Stimulated activated CD8-positive, alpha-beta memory T cell treated with anti-CD3 and anti-CD28 coated beads, Interleukin-7, amount 100 ng/mL, for 1 hour (primary cell): ENCODE measurements at places on chromosomes 7 and 10.

- DNase-seq, result no peak
These were observed 13.8 kb downstream of the LRRN3 start for GRCh38 chr7:111104710-111105109.

GRCh38 chr7:146146831-146147486 is 30.4 kb downstream of the CNTNAP2 start:
- no peak for DNase-seq

- no peak for DNase-seq
These were observed 67.7 kb downstream of the TACR2 start for GRCh38 chr10:69348816-69349541.

DNA sequence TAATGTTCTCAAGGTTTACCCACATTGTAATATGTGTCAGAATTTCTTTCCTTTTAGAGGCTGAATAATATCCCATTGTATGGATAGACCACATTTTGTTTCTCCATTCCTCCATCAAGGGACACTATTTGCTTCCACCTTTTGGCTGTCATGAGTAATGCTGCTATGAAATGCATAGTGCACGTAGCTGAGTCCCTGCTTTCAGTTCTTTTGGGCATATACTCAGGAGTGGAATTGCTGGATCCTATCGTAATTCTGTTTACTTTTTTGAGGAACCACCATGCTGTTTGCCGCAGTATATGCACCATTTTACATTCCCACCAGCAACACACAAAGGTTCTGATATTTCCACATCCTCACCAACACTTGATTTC is 60.0 kb downstream of the PRF1 start:
- no peak for DNase-seq

DNA sequence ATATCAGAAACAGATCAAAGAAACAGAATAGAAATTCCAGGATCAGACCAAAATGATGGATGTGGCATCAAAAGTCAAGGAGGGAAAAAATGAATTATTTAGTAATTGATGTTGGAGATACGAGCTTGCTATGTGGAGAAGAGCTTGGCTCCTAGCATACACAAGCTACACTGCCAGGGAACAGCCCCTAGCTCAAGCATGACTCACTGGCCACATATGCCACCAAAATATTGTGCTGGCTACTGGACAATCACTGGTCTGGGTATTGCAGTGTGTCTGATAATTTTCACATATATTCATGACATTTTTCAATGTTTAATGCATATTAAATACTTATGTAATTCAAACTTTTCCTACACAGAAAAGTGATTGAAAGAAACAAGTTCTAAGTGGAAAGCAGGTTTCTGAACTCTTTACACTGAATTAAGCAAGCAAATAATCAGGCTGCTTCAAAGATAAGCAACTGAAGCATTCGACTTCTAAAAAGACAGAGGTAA is 59.3 kb downstream of the OAT start:
- no peak for DNase-seq

GRCh38 chr7:78679112-78679876 is 774.2 kb downstream of the MAGI2 start:
- no peak for DNase-seq
